ENCODE measurements at places on chromosomes 3 and 15.

DNA sequence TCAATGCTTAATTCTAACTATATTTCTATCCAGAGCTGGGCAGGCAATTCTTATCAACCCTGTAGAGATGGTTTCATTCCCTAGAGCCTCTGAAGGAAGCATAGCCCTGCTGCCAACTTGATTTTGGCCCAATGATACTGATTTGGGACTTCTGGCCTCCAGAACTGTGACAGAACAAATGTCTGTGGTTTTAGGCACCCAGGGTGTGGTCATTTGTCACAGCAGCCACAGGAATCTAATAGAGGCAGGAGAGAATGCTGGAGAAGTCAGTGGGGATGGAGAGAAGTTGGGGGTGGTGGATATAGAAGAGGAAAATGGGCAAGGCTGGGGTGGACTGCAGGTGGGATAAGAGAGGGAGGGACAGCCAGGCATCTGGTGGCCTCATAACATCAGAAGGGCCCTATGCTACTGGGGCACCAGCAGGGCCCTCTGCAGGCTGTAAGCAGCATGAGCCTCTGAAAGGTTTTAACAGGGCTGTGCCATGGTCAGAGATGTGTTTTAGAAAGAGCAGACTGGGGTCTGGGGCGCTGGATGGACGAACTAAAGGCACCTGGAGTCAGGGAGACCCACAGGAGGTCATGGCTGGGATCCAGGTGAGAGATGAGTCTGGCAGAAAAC is 19.8 kb downstream of the MRPS11 start:
- DNase-seq = no peak

DNA sequence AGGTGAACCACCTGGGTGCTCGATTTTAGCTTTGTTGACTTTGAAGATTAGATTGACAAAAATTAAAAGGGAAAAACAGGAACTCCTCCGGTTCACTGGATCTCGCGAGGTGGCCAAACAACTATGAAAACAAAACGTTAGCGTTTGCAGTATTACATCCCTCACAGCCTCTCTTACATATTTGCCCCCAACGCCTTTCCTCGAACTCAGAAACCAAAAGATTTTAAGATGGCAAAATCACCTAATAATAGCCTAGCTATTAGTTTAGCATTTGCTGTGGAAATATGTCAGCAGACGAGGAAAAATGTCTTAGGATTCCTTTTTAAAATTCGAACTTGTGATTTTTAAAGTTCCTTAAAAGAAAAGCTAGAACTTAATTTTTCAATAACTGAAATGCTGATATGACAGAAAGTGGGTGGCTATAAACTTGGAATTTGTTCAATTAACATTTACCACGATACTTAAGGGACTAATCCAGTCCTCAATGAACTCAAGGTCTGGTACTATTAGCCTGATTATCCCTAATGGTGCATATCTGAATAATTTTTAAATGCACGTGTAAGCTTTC is 491 bp upstream of the SENP7 start:
- no peak for DNase-seq

DNA sequence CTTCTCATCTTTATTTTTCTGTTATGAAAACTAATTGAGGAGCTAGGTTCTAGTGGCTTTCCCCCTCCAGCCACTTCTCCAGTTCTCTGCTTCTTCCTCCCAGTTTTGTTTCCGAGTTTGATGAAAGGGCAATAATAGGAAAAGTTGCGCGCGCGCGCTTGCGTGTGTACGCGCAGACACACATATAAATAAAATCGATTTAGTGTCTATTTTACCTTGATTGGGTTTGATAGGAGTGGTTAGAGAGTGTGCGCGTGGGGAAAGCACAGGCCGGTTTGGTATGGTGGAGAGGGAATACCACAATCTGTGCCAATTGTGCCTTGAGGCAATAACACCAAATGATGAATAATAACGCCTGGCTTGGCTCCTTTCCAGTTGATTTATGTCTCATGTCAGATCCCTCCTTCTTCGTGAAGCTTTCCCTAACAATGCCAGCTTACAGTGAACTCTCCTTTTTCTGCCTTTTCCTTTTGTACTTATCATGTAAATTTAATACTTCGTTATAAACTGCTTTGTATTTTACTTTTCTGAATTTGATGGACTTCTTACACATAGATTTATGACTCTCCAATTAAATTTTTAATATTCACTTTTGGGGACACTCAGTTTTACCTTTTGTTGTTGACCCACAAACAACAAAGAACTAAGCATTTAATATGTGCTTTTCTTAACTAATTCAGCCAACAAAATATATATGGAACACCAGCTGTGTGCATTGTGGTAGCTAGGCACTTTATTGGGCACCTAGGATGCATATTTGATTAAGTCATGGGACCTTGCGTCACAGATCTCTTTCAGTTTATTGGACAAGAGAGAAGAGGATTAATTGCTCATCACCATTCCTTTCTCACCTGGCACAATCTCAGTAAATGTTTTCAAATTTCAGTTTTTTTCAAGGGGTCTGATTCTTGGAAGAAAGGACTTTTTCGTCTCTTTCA is 1.7 kb downstream of the TIPARP start:
- DNase-seq = peak; percentile 26

- DNase-seq = no peak
Observed at GRCh38 chr3:2947536-2947935, 162.6 kb downstream of the IL5RA start.

DNA sequence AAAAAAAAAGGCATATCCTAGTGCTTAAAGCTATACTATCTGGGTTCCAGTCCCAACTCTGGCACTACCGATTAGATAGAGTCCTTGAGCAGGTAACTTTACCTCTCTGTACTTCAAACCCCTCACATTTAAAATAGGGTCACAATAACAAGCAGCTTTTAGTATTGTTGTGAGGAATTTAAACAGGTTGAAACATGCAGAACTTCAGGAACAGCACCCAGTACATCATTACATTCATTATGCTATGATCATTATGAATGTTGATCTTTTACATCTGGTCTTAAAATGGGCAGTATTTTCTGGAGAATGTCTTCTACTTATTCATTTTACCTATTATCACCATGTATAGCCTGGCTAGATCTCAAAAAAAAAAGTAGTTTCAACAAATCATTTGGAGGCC is 176.1 kb upstream of the CCDC54 start:
- DNase-seq = no peak

- no peak for DNase-seq
Observed at GRCh38 chr3:46947981-46948791, 28.4 kb downstream of the CCDC12 start.

- no peak for DNase-seq
Observed at GRCh38 chr3:41370307-41370706, 171.0 kb downstream of the CTNNB1 start.

GRCh38 chr3:156356537-156357363 is 198.2 kb downstream of the SSR3 start:
- no peak for DNase-seq

DNA sequence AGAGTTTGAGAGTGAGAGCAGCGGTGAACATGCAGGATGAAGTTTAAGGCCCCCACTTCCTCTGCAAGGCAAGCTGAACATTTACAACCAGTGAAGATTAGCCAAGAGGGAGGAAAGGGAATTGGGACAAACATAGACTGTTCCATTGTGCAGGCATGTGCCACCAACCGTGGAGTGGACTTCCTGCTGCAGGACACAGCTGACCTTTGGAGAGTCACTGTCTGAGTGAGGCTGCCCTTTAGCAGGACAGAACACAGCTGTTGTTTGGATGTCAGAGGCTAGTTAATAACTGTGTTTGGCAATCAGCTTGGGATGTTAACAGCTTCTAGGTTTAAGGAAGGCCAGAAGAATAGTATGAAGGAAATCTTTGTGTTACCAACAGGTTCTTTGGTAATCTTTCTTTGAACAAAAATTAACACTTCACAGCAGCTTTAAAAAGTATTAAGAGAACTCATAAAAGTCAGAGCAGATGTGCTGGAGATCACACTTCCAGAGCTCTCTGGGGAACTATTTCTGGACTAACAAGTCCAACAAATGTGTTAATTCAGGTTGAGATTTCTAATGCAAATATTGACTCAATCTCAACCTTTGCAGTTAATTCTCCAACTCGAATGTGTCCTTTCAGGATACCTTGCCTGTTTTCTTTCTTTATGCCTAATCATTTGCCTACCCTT is 31.4 kb downstream of the CTDSPL start:
- no peak for DNase-seq
